ENCODE measurements at places on chromosomes 16 and 17.

DNA sequence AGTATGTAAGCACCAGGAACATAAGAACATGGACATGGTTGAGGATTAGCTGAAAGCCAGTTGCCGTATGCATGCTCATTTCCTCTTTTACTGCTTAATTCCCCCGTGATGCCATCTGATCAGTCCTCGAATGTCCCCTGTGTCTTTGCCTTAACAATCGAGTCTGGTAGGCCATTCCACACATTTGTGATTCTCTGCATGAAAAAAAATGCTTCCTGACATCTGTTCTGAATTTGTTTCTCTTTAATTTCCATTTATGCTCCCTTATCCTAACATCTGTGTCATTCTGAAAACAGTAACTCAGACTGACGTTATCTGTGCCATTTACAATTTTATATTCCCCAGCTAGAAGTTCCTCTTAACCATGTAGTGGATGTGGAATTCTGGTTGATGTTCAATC is 158.2 kb upstream of the TOX3 start:
- DNase-seq = no peak

GRCh38 chr17:65688307-65688706 is 126.9 kb upstream of the AXIN2 start:
- no peak for DNase-seq

GRCh38 chr17:7136266-7136877 is 21.8 kb upstream of the ASGR2 start:
- DNase-seq = peak; percentile 36

DNA sequence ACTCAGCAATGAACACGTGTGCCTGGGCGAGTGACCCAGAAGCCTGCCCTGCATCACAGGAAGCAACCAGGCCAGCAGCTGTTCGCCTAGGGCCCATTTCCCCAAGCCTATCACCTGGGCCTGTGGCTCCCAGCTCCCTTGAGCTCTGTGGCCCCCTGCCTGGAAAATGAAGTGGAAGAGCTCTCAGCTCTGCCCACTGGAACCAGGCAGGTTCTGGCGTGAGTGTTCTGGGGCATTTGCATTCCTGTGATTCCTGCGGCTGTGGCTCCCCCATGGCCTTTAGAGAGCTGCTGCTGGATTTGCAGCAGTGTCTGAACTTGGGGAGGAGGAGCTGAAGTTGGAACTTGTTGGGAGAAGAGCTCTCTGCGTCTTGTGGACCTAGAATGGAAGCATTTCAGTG is 22.8 kb downstream of the PGS1 start:
- DNase-seq = peak; percentile 85

DNA sequence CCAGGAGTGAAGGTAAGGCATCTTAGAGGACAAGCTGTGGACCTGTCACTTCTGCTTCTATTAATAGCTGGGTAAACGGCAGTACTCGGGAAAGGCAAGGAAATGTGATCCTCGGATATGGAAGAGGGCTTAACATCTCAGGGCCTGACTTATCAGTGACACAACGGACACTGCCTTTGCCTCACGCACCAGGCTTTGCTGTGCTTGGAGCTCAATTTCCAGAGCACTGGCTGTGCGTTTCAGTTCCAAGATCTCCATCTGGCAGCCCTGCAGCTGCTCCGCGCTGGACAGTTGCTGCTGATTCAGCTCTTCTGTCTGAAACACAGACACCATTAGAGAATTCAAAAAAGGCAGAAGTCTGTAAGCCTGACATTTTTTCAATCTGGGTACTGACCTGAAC is 3.5 kb downstream of the KRT40 start:
- no peak for DNase-seq

GRCh38 chr16:21100447-21100846 is 50.2 kb downstream of the DNAH3 start:
- peak; percentile 48 for DNase-seq

DNA sequence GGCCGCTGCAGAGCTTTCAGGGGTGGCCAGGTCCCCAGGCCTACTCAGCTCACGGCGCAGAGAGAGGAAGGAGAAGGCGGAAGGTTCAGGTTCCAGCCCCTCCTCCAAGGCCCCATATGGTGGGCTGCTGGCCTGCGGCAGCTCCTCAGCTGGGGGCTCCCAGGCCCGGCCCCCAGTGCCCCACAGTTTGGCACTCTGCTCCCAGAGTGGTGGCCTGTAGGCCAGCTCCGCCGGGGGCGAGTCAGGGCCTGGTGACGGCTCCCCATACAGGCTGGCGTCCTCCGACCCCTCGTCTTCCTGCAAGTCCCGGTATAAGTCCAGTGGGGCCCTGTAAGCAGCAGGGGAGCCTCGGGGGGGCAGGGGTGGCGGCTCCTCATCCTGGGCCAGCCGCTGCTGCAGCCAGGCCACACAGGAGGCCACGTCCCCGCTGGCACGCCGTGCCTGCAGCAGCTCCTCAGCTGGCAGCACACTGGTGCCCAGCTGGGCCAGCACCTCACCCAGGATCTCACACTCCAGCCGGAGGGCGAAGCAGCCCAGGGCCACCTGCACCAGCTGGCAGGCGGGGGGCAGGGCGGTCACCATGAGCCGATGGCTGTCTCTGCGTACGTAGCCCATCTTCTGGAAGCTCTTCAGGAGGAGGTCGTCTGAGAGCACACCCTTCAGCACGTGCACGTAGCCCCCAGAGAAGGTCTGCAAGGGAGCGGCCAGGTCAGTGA is 3.7 kb downstream of the SPATA2L start:
- no peak for DNase-seq

- DNase-seq = no peak
Measured at GRCh38 chr16:13441675-13442074, 478.3 kb upstream of the ERCC4 start.
